Thyroid gland (tissue), 4 donors: ENCODE measurements at places on chromosomes 11 and 22. TPM values are rescaled to one million over a fixed set of nuclear protein-coding genes. Genes with fewer than 3 reads are reported as not detected.

GRCh38 chr11:124012697-124013096 lies at the start of gene OR10G4:
Gene OR10G4, plus strand, starts transcription at chr11:124012997. Its CDS starts 2,578 bp downstream, at chr11:124015575.
- H3K27me3 ChIP-seq: no peaks in the 10 kb centered on the region
- no peaks in the 10 kb centered on the region for H3K36me3 ChIP-seq
- H3K4me1 ChIP-seq: no peaks in the 10 kb centered on the region
- H3K27ac ChIP-seq: no peak within 1 kb of the TSS

DNA sequence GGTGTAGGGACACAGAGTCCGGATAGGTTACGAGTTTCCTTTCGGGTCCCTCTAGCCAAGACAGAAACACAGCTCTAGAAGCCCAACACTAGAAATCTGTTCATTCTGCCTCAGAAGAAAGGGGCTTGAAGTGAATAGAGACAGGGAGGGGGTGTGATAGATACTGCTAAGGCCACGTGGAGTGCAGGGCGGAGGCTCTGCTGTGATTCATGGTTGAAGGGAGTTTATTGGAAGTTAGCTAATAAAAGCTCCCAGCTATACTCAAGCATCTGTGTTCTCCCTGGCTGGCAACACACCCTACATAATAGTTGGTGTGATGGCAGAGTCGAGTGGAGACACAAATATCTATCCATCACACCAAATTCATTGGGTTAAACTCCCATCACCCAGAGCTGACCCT lies 337.4 kb downstream of the CADM1 start:
- peak overlapping the region; percentile 68 for H3K27ac ChIP-seq
- no peak for DNase-seq
- H3K4me3 ChIP-seq: no peak overlapping the region
- H3K36me3 ChIP-seq: no peaks in the 10 kb centered on the region
- H3K4me1 ChIP-seq: peaks cover 52% of the 10 kb centered on the region

DNA sequence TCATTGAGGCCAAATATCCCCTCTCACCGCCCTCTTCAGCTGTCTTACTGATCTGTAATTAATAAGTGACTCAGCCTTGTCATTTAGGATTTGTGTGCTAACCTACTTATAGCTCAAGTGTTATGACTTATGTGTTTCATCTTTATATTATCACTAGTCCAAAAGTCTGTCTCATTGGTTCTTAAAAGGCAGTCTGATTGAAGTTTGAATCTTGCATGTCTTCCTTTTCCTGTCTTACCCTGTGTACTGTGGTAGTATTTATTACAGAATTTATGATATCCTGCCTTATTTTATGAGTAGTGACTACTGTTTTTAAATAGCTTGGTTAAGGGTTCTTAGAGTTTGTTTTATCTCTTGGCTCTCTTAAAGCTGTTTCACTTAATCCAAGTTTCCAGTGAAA lies 6.3 kb downstream of the DEPDC7 start:
- H3K27ac ChIP-seq: no peak overlapping the region
- H3K27me3 ChIP-seq: no peaks in the 10 kb centered on the region
- H3K4me3 ChIP-seq: no peak overlapping the region
- no peak for DNase-seq
- no peaks in the 10 kb centered on the region for H3K36me3 ChIP-seq

GRCh38 chr11:34940026-34940677 lies 23.7 kb downstream of the PDHX start:
- DNase-seq: peak; percentile 3
- peaks cover 28% of the 10 kb centered on the region for H3K4me1 ChIP-seq
- peak overlapping the region; percentile 55 for H3K27ac ChIP-seq
- H3K27me3 ChIP-seq: no peaks in the 10 kb centered on the region

DNA sequence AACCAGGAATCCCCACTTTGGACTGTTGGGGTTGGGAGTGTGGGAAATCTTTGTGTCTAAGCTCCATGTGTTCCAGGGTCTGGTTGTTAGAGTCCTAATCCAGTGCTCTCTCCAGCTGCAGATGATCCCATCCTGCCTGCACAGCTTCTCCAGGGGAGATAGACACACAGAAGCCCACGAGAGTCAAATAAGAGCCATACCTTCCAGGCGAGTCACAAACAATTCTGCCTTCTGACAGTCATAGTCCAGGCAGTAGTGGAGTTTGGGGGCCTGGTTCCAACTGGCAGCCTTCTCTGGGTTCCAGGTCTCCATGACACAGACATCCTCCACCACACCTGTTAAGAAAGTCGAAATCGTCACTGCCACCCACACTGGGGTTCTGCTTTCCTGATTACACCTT lies 32.1 kb downstream of the SYT13 start:
- no peak overlapping the region for H3K27ac ChIP-seq
- H3K4me1 ChIP-seq: no peaks in the 10 kb centered on the region
- H3K36me3 ChIP-seq: no peaks in the 10 kb centered on the region
- H3K4me3 ChIP-seq: no peak overlapping the region
- DNase-seq: no peak

GRCh38 chr22:46175631-46176030 lies 25.3 kb downstream of the PPARA start:
- no peak overlapping the region for H3K4me3 ChIP-seq
- no peak overlapping the region for H3K27ac ChIP-seq
- H3K36me3 ChIP-seq: no peaks in the 10 kb centered on the region
- DNase-seq: no peak

DNA sequence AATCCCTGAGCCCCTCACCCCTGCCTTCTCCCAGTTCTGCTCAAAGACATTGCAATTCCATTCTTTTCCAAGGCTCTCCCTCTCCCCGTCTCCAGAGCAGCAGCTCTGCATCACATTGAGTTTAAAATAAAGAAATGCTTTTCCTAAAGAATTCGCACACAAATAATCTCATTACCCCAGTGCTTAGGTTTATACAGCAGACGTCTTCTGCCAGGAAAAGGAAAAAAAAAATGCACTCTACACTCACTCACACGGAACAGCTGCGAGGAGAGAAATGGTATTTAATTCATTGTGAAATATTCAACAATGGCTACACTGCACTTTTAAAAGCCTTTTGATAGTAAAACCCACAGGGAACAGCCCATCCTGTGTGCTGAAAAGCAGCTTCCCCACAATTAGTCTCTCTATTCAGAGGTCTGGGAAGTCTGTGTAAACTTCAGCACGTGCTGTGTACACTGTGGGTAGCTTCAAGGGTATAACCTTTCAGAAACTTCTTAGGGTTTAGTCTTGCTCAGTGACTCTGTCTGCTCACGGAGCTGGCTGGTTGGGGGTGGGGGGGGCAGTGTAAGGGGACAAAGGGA lies 42.8 kb downstream of the ETS1 start:
- DNase-seq: peak; percentile 39
- H3K27ac ChIP-seq: peak overlapping the region; percentile 54
- H3K4me1 ChIP-seq: peaks cover 19% of the 10 kb centered on the region

GRCh38 chr11:131612533-131612932 lies 242.1 kb downstream of the NTM start:
- no peaks in the 10 kb centered on the region for H3K36me3 ChIP-seq
- no peaks in the 10 kb centered on the region for H3K4me1 ChIP-seq
- no peaks in the 10 kb centered on the region for H3K27me3 ChIP-seq
- DNase-seq: no peak
- no peak overlapping the region for H3K27ac ChIP-seq

DNA sequence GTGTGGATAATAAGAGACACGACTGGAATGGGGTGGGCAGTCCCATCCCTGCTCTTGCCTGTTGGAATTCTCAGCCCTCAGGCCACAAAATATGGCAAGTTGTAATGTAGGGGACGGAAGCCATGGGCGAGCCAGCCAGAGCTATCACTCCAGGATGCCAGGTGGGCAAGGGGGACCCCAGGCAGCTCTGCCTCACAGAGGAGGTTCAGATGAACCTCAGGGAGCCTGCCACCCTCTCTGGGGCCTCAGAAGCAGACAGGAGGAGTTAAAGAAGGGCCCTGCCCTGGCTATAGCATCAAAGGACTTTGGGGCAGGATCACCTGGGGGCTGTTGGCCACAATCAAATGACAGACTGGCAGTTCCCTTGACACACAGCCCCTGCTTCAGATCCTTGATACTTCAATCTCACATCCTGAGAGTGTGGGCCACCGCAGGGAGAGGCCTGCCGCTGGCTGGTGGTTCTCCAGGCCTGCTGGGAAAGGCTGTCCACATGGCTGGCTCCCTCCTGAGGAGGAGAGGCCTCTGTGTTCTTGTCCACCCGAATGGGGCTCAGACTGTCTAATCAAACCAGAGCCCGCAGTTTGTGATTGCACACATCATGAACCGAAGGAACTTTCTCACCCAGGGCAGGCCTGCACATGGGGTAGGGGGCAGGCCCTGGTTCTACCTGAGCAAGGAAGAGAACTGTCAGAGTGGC lies 31.4 kb downstream of the IGLL1 start:
- no peak for DNase-seq
- no peaks in the 10 kb centered on the region for H3K4me1 ChIP-seq
- no peak overlapping the region for H3K27ac ChIP-seq
- H3K4me3 ChIP-seq: no peak overlapping the region

RIMBP3C gene
- total RNA-seq: 0.59 TPM

- no peak overlapping the region for H3K4me3 ChIP-seq
- DNase-seq: peak; percentile 98
- no peaks in the 10 kb centered on the region for H3K27me3 ChIP-seq
- peak overlapping the region; percentile 66 for H3K27ac ChIP-seq
- H3K36me3 ChIP-seq: no peaks in the 10 kb centered on the region
Observed at GRCh38 chr11:118820412-118821357, 29.7 kb upstream of the DDX6 start.
